ENCODE measurements at places on chromosomes 6 and 20.

DNA sequence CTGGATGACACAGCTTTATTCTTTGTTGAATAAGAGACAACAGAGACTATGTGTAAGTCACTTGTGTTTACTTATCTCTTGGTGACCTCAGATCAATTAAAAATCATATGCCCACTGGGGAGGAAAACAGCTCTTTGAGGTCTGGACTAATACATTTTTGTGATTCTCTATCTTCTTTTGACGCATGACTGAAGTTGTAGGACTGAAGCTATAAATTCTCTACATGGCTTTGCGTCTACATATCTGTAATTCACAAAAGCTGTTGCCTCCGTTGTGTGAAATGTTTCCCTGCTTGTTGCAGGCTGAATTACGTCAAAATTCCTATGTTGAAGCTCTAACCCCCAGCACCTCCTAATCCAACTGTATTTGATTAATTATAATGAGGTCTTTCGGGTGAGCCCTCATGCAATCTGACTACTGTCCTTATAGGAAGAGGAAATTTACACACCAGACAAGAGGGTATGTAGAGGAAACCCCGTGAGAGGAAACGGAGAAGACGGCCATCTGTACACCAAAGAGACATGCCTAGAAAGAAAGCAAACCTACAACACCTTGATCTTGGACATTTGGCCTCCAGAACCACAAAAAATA, 481.6 kb downstream of the PRKN start:
- no peak for DNase-seq

DNA sequence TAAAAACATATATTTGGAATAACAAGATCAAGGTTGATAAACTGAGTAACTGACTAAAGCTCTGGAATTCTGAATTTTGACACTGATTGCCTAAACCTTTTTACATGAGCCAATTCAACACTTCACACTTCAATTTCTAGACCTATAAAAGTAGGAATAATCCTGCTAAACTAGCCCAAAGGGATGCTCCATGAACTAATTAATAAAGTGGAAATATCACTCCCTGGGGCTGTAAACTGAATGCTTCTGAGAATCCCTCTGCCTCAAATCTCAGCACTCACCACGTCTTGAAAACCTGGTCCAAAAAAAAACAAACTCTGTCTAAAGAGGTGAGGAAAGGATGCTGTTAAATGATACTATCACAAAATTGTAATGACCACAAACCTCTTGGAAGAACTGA, 50.9 kb downstream of the DCDC2 start:
- no peak for DNase-seq

GRCh38 chr6:44855562-44856411, 468.3 kb downstream of the CDC5L start:
- DNase-seq = no peak

GRCh38 chr6:116445102-116445501, 16.1 kb upstream of the CALHM6 start:
- no peak for DNase-seq

DNA sequence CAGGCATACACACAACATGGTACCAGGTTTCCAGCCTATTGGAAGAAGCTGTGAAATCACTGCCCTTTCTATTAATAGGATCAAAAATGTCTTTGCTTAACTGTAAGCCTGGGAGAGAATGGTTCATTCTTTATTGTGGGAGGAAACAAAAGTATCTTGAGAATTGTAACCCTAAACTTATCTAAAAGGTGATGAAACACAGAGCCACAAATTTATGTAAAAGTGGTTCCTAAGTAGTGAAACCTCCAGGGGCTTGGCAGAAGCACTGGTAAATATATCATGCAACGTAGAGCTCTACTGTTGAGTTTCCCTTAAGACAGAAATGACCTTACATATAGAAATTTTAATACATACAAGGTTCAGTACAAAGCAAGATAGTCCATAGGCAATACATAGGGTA, 17.2 kb upstream of the NOX3 start:
- no peak for DNase-seq

- DNase-seq = no peak
These were observed 294.7 kb downstream of the FRK start for GRCh38 chr6:115765966-115766365.

- DNase-seq = no peak
These were observed 51.4 kb downstream of the KDM1B start for GRCh38 chr6:18206591-18206990.

GRCh38 chr6:139825935-139826374, 451.5 kb upstream of the CITED2 start:
- DNase-seq = no peak

GRCh38 chr20:41456351-41456750, 89.7 kb upstream of the EMILIN3 start:
- no peak for DNase-seq

DNA sequence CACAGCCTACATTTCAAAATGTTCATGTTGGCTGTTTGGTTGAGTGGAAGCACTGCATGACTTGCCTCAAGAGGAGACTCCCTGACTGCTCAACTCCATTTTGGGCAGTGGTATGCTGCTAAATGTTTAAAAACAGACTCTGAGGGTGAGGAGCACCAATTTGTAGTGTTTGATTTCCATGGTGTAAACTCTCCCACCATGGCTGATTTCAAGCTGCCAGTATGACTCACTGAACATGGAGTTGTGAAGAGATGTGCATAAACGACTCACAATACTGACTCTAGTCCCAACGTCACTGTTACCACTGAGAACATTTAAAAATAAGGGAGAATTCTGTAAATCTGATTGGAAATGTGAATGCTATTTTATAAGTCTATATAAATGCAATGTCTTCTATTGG, 70.4 kb downstream of the BACH2 start:
- peak; percentile 28 for DNase-seq

DNA sequence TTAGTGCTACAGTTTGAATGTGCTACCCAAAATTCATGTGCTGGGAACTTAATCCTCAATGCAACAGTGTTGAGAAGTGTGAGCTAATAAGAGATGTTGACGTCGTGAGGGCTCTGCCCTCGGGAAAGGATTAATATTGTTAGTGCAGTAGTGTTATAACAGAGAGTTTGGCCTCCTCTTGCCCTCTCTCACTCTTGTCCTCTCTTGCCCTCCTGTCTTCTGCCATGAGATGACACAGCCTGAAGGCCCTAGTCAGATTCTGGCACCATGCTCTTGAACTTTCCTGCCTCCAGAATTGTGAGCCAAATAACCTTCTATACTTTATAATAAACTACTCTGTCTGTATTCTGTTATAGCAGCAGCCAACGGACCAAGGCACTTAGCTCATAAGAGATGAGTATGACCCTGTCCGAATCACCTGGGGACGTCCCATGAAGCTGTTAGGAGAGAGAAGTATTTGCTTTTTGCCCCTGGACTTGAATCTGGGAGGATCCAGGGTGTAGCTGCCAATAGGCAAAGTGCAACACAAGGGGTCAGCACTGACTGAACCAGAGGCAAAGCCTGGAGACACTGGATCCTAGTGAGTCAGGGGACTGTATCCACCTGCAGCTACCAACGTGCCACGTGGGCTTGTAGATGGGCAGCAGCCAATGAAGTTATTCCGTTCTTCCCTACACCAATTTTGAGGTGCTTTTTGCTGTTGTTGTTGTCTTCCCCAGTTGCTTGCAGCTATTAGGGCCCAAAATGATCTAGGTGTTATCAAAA, 233.7 kb downstream of the THBS2 start:
- peak; percentile 60 for DNase-seq

DNA sequence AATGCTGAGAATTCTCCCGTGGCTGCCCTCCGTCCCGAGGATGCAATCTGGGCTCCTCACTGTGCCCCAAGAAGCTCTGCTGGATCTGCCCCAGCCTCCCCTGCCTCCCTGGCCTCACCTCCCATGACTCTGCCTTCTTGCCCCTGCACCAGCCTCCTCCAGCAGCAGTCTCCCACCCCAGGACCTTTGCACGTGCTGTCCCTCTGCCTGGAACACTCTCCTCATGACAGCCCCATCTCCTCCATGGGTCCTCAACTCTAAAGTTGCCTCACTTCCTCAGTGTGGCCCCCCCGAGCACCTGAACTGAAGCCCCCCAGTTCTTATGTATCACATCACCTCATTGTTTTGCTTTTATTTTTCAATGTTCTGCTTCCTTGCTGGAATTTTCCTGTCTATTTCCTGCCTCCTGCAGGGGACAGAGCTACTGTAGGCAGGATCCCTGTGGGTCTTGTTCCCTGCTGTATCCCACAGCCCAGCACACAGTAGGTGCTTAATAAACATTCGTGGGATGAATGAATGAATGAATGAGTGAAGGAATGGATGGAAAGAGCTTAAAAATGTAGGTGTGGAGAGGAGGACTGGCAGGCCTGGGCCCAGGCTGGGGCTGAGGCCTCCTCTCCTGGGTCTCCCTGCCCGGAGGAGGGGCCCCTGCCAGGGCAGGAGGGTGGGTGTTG, 42.2 kb downstream of the CEBPB start:
- DNase-seq = no peak

- DNase-seq = no peak
These were observed 79.6 kb downstream of the KHDC1L start for GRCh38 chr6:73145690-73146089.

DNA sequence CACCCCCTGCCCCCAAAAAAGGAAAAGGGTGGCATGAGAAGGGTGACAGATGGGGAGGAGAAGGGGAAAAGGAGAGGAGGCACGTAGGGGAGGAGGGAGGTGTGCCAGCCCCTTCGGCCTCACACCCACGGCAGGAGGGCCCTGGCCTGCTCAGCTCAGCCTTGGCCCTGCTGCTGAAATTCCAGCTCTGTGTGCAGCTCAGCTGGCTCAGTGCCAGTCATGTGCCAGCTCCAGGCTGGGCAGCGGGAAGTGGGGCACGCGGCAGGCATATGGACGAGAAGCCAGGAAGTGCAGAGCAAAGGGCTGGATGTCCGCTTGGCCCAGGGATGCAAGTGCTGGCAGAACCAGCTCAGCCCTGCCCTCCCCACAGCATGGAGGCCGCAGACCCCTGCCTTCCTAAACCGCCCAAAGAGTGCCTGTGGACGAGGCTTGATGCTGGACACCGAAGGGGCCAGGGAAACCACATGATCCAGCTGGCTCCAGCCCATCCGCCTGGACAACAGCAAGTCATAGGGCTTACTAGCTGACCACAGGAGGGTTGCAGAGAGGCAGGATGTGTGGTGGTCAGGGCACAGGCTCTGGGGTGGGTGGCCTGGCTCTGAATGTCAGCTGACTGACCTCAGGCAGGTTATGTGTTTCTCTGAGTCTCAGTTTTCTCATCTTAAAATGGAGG, 60.2 kb downstream of the NOL4L start:
- no peak for DNase-seq
